ENCODE measurements at places on chromosomes 2 and 18.

DNA sequence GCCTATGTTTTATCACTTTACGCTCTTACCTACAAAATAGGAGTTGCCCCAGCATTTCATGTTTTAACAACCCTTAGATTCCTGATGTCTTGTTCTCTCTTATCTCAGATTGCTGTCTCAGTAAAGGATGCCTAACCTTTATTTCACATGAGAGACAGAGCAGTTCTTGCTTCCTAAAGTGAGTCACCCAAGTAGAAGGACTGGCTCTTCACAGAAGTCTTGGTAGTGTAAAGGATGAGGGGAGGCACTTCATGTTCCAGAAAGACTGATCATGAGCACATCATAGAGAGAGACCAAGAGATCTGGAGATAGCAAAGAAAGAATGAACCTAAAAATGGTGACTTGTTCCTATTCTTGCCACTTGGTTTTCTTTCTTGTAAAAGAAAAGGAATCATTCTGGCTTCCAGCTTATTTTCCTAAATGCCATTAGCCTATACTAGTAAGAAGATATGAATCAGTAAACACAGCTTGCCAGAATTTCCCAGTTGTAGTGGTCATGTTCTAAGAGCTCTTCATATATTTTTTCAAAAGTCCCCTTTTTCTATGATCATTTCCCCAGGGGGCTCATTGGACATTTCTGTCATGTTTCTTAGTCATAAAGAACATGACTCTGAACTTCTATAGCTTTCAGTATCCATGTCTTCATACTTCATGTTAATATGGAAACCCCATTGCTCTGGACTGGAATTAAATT is 54.9 kb downstream of the MAPRE2 start:
- DNase-seq: no peak

- DNase-seq: no peak
Observed at GRCh38 chr2:18526429-18526828, 34.0 kb downstream of the RDH14 start.

DNA sequence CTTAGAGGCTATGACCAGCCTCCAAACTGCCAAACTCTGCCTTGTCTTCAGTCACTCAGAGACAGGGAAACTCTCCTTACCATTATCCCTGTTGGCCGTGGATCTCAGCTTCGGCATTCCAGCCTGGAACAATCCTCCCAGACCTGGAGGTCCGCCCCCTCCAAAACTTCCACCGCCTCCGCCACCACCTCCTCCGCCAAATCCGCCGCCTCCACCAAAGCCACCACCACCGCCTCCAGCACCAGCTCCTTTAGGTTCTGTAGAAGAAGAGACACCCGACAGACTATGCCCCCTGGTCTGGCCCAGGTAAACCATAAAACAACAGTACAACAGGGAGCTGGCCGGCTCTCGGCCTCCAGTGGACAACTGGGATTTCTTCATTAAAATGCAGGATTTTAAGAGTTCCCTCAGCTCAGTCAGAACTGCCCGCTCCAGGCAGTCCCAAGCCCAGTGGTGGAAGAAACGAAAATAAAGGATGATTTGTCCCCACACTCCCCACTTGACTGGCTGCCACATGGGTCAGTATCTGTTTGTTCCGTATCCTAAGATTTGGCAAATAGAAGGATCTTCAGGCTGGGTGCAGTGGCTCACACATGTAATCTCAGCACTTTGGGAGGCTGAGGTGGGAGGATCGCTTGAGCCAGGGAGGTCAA is 22.4 kb downstream of the WIPF1 start:
- DNase-seq: no peak

GRCh38 chr18:54222922-54223567 is 1.4 kb downstream of the MBD2 start:
- DNase-seq: peak; percentile 21

DNA sequence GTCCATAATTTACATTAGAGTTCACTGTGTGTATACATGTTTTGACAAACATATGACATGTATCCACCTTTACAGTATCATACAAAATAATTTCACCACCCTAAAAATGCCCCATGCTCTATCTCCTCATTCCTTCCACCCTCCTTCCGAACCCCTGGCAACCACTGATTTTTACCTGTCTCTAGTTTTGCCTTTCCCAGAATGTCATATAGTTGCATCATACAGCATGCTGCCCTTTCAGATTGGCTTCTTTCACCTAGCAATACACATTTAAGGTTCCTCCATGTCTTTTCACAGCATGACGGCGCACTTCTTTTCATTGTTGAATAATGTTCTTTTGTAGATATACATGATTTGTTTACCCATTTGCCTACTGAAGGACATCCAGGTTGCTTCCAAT is 10.4 kb downstream of the LRPPRC start:
- DNase-seq: no peak

DNA sequence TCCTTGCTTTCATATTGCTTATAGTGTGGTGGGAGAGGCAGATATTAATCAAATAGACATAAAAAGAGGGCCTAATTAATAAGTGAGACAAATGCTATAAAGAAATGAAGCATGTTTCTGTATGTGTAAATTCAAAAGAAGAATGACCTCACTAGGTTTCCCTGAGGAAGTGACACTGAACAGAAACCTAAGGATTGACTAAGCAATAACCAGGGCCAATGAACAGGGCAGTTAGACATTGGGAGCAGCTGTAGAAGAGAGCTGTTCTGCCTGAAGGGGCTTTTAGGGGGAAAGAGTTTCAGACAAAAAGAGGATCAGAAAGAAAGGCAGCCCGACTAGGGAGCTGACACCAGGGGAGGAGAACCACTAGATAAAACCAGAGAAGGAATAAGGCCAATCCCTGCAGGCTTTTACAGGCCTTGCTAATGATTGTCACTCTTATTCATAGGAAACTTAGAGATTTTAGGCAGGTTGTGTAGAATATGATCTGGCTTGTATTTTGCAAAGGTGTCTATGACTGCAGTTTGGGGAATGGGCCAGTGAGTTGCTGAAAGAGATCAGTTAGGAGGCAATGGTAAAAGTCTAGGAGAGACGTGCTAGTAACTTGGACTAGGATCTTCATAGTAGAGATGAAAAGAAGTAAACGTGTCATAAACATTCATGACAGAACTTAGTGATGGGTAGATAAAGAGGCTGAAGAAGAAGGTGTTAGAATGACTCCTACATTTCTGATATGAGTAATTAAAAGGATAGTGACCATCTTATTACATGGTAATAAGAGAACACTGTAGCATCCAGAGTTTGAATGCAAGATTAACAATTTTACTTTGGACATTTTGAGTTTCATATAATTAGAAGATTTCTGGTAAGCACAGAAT is 26.8 kb upstream of the NABP1 start:
- DNase-seq: no peak

DNA sequence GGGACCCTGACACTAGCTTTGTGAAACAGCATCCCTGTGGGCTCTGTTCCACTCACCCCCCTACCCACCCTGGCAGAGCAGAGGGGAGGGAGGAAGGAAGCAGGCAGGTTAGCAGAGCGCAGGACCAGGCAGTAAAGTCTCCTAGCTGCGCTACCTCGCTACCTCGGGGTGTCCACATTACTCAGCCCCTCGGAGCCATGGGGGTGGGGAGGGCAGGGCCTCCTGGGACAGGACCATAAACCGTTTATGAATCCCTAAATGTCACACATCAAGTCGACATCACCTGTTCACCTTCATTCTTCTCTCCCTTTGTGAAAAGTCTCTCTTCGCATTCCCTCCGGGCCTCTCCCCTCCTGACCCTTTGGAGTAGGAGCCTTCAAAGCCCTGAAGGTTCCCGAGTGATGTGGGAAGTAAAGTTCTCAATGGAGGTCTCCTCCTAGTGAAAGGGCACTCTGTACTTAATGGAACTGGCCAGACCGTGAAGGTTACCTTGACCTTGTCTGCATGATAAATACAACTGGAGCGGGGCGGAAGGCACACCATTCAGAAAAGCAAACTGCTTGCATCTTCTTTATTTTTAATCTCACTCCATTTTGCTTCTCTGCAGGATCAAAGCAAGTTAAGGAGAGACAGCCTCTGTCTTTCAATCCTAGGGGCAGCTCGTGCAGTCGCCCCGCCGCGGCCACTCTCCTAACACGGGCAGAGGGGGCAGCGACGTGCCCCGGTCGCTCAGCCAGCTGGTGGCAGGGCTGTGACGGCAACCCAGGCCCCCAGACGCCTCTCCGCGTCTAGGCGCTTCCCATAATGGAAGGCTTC is 23.7 kb upstream of the SMAD7 start:
- no peak for DNase-seq

GRCh38 chr2:70340075-70340474 is 38.2 kb upstream of the FAM136A start:
- DNase-seq: no peak

- DNase-seq: no peak
Observed at GRCh38 chr2:201114846-201115245, 1.1 kb upstream of the CFLAR start.

- DNase-seq: no peak
Observed at GRCh38 chr2:234569776-234570430, 73.0 kb upstream of the ARL4C start.

DNA sequence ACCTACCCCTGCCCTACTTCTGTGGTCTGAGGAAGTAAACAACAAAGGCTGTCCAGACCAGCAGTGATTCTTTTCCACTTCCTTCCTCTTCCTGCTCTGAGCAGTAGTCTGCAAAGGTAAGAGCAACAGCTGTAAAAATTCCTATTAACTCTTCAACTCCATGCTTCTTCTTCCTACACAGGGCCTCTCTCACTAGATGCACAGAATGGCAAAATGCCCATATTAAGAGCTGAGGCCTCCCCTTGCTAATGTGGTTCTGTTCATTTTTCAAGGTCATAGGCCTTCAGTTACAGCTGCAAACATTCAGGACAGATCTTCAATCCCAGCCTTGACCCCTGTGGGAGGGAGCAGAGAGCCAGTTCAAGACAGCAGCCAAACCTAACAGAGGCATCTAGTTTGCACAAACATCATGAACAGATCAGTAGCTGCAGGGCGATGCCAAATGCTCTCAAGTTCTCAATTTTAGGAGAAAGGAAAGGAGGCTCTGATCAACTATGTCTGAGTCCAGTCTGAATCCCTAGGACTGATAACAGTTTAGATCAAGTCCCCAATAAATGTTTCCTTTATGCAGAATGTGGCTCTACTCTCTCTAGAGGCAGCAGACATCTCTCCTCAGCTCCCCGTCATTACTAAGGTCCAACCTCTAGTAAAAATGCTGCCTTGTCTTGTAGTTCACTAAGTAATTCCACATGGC is 20.9 kb downstream of the SLC40A1 start:
- no peak for DNase-seq

DNA sequence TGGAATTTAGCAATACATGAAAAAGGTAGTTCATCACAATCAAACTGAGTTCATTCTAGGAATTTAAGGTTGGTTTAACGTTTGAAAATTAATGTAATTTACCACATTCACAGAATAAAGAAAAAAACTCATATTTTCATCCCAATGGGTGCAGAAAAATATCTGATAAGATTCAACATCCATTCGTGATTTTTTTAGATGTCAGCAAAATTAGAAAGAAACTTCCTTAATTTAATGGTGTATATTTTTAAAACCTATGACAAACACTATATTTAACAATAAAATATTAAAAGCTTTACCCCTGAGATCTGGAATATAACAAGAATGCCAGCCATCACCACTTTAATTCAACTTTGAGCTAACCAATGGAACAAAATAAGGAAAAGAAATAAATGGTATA is 208.7 kb upstream of the CHAC2 start:
- no peak for DNase-seq

GRCh38 chr2:171390941-171391516 is 42.8 kb downstream of the METTL8 start:
- no peak for DNase-seq

- no peak for DNase-seq
Observed at GRCh38 chr2:38237311-38237710, 139.8 kb downstream of the ATL2 start.

DNA sequence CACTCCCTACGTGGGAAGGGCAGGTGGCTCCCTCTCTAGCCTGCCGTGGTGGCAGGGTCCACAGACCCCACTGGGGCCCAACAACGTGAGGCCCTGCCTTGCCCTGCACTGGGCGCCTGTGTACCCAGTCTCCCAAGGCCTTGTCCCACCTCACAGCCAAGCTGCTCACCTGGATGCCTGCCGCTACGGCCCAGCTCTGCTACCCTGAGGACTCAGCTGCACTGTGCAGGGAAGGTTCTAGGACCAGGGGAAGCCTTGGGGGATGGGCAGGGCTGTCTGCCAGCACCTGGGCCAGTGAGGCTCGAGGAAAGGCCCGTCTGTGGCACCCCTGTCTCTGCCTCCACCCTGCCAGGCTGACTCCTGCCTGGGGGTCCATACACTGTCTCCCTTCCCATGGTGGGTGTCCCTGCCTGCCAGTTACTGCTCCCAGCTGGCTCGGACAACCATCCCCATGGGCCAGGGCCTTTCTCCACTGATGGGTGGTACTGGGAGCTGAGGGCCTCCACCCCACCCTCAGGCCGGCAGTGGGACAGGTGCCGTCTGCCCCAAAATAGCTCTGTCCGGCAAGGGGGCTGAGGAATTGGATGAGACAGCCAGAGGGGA is 33.2 kb downstream of the HS6ST1 start:
- DNase-seq: no peak

DNA sequence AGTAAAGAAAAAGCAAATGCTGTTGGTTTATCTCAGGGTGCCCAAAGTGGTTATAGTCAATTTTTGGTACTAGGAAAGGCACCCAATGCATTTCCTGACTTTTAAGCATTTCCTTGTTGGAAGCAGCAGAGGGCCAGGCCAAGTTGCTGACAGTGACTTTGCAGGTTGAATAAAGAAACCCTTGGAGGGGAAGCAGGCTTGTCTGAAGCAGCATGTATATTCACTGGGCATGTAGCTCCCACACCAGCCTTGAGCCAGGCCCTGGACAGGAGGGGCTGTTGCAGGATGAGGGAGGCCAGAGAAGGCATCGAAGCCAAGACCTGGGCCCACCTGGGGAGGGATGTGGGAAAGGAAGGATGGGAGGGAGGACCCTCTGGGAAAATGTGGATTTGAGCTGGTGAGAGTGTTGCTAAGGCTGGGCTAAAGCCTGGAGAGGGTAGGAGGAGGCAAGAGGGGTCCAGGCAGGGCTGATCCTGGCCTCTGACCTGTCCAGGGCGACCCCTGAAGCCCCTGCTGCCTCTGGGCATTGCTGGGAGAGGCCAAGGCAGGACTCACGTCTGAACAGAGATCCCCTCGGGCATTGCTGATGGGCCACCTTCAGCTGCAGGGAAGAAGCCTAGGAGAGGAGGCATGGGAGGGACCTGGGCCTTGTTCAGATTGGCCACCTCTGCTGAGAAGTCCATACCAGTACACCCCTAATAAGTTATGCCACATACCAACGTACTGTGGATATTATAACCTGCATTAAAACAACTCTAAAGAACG is 79.6 kb downstream of the STPG4 start:
- no peak for DNase-seq

DNA sequence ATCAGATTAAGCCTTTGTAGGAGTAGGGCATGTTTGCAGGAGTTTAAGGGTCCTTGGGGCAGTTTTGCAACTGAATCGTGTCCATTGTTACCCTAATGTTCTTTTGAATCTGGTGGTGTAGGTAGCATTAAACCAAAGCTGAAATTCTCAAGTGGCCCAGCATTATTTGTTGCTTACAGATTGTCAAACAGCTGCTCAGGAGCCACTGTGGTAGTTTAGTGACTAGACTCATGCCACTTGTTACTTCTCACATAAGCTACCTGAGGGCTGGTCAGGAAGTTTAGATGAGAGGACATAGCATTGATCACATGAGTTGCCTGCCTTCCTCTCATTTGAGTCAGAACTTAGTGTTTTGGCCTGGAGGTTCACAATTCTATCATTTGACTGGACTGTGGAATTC is 157.6 kb downstream of the HAUS1 start:
- no peak for DNase-seq
